Stimulated activated CD4-positive, alpha-beta T cell treated with anti-CD3 and anti-CD28 coated beads, Interleukin-15, amount 100 ng/mL, for 1 hour (primary cell): ENCODE measurements at places on chromosomes 12 and 14.

DNA sequence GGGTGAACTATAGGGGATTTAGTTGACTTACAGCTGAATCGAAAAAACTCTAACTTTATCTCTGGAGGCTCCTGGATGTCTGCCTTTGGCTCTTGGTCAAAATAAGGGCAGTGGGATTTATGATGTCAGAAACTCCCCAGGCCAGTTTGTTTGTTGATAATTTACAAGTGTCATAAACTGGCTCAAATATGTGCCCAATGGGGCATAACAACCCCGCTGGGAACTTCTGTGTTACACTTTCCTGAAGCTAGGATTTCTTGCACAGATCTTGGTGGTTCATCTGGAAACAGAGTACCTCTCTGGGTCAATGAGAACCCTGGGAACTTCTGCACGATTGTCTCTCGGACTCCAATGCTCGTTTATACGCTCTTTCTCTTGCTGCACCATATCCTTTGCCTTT, 58.7 kb upstream of the MUCL1 start:
- no peak for DNase-seq

DNA sequence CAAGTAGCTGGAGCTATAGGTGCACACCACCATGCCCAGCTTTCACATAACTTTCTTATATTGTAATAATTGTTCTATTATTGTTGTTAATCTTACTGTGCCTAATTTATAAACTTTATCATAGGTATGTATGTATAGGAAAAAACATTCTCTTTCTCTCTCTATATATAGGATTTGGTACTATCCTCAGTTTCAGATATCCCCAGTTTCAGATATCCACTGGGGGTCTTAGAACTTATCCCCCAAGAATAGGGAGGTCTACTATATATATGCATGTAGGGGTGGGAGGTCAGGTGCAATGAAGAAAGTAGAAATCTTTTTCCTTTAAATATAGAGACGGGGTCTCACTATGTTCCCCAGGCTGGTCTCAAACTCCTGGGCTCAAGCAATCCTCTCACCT, 70.9 kb upstream of the STRN3 start:
- DNase-seq: no peak

- DNase-seq: no peak
These were observed 9.3 kb downstream of the ZFHX2 start for GRCh38 chr14:23542261-23542660.

- peak; percentile 47 for DNase-seq
These were observed 17.9 kb upstream of the TDRD9 start for GRCh38 chr14:103910262-103910935.

GRCh38 chr12:31506515-31507306, 84.2 kb downstream of the DENND5B start:
- no peak for DNase-seq

DNA sequence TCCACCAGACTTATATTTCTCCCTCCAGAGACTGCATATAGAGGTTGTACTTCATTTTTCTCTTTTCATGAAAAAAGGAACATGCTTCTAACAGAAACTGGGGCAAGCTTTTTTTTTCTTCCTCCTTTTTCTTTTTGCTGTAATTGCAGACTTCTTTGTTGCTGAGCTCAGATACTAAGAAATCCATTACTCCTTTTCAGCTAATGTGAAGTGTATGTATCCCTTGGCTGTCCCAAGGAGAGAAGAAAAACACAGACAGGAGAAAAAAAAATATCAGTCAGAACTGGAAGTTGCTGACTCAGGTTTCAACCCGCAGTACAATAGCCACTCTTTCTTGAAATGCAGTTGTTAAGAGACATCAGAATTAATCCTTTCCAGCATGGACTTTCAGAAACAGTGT, 1248.4 kb downstream of the LRFN5 start:
- no peak for DNase-seq

DNA sequence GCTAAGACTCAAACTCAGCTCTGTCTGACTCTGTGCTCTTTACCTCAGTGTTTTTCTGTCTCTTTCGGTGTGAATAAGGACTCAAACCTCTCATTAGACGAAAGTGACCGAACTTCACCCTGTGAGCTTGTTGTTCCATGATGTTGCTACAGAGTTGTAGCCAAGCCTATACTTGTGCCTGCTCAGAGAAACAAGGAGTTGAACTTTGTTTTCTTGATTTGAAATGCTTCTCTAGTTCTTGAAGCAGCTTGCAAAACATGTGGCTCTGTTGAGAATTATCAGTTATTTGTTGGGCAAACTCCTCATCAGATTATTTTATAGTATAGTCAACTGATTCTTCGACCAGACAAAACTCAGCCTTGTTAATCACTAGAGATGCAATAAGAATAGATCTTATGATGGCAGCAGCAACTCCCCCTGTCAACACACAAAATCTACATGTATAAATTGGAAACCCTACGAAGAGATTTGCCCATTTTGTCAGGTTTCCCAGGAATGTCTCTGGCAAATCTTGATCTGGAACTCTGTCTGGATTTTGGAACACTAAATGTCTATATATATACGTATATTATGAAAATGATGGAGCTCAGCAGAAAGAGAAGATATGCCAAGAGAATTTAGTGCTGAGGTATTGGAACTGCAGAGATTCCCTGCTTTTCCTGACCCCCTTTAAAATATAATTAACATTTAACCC, 146.8 kb downstream of the TTLL5 start:
- no peak for DNase-seq

- no peak for DNase-seq
These were observed 2.6 kb downstream of the WSCD2 start for GRCh38 chr12:108131657-108132126.

- no peak for DNase-seq
These were observed 6.5 kb downstream of the CEBPE start for GRCh38 chr14:23112359-23113178.

DNA sequence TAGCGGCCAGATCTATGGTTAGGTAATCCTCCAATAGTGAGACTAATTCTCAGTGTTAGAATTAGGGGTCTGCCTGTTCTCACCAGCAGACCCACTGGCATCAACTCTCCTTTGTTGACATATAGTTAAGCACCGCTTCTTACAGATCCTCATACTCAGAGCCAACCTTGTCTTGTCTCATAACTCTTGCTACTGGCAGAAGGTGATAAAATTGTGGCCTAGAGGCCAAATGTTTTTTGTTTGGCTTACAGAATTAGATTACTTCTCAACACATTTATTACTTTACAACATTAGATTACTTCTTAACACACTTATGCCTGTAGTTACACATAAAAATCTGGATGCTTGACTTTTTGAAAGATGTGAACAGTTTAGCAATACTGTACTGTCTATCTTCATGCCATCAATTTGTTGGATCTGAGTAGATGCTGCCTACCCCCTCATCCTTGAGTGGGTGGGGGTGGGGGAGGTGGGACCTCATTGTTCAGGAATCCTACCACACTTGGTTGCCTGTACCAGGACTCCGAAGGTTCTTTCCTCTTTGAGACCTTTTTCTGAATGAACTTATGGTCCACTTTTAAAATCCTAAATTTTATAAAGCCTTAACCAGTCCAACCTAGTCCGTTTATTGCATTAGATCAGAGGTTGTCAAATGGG, 7.0 kb downstream of the MTHFD1 start:
- DNase-seq: no peak

DNA sequence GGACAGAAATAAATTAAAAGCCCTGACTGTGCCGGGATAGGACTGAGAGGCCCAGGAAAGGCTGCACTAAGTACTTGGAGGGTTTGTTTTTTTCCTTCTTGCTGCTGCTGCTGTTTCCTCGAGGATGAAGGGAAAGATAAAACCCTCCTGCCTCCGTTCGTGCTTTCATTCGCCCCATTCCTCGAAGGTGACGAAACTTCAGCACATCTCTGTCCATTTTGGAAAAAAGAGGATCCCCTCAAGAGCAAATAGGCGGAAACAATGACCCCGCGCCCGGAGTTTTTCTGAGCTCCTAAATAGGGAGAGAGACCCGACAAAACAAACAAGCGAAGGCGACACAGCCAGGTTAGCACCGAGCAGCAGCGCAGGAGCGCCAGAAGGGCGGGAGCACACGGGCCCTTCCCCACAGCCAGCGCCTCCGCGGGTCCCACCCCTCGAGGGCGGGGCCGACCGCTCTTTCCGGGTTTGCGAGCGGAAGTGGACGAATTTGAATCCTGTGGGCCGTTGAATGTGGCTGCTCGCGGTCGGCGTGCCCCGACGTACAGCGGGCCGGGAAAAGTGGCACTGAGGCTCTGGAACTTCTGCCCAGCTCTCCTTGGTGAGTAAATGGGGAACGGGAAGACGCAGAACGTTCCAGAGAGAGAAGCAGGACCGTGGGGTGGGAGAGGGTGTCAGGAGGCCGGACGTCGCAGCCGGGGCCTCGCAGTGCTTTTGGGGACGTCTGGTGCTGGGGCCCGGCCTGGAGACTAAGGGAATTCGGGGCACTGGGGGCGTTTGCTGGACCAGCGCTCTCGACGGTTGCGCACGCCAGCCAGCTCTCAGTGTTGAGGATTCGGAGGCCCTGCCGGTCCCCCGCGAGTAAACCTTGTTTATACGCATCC, at the start of gene G2E3:
Gene G2E3 (plus strand): TSS at position 484 of the 881 bp plus-strand sequence. CDS start 21,922 bp downstream, outside the sequence.
- peak; percentile 85 for DNase-seq

- DNase-seq: no peak
These were observed 7.5 kb downstream of the TBK1 start for GRCh38 chr12:64459394-64459891.
